ENCODE measurements at places on chromosomes 2 and 18.

DNA sequence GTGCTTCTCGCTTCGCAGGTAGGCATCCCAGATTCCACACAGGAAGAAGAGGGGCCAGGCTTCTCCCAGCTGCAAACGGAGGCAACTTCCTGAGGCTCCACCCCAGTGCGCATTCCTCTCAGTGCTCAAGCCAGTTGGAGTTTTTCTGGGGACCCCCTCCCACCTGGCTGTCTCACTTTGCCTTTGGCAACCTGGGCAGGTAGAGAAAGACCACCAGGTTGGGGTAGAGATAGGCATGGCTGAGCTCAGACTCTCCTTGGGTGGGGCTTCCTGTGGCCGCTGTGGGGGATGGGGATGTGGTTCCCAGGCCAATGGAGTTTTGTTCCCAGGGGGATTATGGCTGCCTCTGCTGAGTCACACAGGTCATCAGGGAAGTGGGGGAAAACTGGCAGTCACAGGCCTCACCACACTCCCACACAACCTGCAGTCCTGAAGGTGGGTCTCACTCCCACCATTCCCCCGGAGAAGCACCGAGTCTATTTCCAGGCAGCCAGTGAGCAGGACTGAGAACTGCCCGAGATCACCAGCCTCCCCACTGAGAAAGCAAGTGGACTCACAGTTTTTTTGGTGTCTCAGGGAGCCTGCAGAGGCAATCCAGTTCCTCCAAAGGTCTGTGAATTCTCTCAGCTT is 38.1 kb downstream of the SLC39A10 start:
- no peak for DNase-seq

GRCh38 chr2:241618296-241618805 is 18.6 kb downstream of the THAP4 start:
- DNase-seq: no peak

DNA sequence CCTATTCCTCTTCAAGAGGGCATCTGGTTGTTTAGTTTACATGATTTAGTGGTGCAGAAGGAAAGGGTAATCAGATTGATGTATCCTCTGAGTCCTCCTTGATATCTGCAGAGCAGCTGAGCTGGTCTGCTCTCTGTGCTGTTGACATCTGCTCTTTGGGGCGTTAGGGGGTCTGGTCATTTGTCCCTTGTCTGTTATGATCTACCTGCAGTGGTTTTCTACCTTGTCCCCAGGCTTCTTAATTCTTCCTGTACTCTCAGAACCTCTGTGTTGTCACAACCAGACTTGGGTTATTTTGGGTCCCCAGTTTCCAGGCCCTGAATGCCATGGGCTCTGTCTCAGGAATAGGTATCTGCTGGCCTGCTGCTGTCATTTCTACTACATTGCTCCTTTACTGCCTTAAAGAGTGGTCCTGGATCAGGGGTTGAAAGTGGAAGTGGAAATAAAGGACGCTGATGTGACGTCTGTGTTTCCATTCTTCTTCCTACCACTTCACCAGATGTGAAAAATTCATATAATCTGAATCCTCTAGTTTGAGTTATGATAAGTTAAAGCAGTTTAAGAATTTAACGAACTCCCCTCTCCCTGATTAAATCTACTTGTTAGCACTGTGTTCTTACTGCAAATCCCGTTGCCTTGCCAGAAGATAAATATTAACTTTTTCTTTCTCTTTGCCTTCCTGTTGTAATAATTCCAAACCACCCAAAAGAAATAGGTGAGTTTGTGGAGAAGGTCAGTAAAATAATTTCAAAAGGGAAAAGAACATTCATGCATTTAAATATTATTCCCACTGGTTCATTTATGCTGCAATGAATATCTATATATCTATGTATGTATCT is 16.6 kb upstream of the CPS1 start:
- no peak for DNase-seq

DNA sequence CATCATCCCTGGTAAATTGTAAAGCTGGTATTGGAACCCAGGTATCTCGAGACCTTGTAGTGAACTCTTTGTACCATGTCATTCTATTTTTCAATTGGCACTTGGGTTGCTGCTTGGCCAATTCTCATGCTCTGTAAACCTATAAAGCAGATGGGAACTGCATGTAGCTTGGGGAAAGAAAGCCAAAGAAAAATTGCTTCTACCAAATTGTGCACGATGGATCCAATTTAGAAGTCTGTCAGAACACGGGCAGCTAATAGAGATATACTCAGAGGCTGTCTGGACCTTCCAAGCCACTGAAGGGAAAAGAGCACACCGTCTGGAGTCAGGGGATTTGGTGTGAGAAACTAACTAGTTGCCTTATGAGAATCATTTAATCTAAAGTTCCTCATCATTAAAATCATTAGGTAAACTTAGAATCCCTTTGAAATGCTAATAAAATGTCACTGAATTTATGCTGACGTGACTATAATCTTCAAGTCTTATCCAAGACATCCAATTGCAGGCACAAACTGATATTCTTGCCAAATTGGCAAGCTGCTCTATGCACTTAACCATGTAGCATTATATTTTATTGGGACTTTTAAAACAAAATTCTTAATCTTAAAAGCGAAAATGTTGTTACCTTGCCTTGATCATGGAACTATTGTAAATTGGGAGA is 206.8 kb downstream of the DCC start:
- no peak for DNase-seq

GRCh38 chr18:26091047-26091630 is 726 bp upstream of the SS18 start:
- DNase-seq: no peak

- DNase-seq: peak; percentile 75
These were observed 6.3 kb upstream of the NRP2 start for GRCh38 chr2:205675861-205676516.

- no peak for DNase-seq
These were observed 149.7 kb downstream of the SMAD7 start for GRCh38 chr18:48800876-48801727.

DNA sequence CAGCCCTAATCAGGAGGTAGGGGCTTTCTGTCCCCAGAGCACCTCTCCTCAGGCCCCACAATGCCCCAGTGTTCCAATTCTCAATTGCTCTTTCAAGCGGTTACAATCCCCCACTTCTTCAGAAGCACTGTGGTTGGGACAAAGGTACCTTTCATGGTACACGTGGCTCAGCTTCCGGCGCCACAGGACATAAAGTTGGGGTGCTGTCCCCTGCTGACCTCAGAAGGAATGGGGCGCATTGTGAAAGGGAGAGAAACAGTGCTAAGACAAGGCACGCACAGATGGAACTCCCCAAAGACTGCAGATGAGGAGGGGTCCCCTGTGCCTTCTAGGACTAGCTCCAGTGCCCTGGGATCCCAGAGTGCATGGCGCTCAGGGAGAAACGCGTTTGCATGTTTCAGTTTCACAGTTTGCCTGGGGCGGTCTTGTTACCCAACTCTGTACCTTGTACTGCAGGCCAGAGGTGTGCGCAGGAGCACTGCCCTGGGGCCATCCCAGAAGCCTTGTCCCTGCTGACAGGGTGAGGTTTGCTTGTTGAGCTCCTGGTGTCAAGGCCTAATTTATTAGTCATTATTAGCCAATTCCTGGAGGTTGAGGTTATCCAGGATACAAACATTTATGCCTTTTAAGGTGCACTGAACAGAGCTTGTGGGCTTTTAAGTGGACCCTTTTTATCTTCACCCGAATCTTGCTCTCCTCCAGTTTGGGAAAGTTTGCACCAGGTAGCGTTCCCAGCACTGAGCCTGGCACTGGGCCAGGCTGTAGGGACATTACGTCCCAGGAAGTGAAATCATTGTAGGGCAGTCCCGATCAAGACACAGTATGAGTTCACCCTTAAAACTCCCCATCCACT is 7.6 kb downstream of the CNDP1 start:
- no peak for DNase-seq

DNA sequence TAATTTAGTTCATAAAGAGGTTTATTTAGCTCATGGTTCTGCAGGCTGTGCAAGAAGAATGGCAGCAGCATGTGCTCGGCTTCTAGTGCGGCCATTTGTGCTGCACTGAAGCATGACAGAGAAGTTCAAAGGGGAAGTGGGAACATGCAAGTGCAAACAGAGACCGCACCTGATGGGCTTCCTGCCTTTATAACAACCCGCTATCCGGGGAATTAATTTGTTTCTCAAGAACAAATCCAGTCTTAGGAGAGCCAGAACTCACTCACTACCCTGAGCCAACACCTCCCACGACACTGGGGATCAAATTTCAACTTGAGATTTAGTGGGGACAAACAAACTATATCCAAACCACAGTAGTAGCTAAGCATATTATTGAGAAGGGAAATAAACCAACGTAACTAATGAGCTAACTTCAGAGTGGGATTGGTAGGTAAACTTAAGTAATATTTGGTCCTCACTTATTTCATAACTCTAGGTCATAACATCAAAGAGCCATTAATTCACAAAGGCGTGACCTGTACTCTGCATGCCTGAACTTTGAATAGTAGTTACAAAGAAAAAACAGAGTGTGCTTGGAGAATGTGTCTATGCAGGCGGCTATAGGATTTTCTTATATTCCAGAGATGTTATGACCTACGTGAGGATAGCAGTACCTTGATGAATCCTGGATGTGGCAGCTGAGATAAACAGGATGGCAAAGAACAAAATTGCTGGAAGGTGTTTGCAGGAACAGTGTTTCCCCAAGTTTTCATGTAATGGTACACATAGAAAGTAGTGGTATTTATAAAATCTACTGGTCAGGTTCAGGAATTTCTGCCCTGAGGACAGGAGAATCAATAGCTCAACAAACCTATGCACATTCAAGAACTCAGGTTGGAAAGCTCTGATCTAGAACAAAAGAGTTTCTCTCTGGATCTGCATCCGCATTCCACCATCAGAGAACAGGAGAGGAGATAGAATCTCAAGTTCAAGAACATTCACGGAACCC is 845.9 kb upstream of the ID2 start:
- no peak for DNase-seq

- no peak for DNase-seq
These were observed 127.1 kb downstream of the DSC3 start for GRCh38 chr18:30915336-30915988.

DNA sequence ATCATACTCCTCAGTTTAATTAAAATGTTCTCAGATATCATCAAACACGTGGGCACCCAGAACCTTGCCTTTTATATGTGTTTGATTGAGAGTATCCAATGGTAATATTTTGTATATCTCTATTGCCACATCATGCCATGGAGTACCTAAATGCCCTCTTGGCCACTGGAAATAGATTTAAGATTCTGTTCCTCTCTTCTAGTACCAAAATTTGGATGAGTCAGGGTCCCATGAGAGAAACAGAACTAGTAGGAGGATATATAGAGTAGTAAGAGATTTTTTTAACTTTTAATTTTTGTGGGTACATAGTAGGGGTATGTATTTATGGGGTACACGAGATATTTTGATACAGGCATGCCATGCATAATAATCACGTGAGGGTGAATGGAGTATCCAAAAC is 9.6 kb upstream of the ZAP70 start:
- DNase-seq: no peak
